ENCODE measurements at places on chromosomes 6 and 20.

- DNase-seq, result no peak
These were observed 18.3 kb downstream of the RNF8 start for GRCh38 chr6:37372116-37372515.

GRCh38 chr6:74282143-74282689 is 586.2 kb downstream of the CD109 start:
- DNase-seq, result no peak

DNA sequence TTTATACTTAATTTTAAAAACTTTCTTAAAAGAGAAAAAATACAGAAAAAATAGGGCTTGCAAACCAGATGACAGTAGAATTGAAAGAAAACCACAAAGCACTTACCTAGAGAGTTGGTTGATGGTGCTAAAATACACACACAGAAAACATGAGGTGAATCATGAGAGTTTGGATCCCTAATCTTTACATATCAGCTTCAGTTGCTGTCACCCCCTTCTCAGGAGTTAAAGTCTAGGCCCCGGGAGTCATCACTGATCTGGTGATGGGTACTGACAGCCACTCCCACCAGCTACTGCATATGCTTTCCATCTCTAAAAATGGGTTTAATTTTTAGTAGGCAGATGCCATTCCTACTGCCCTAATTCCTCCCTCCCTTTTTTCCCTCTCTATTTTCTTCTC is 16.7 kb downstream of the TSBP1 start:
- DNase-seq, result no peak

GRCh38 chr20:52313341-52313963 is 121.9 kb upstream of the ZFP64 start:
- DNase-seq, result no peak

GRCh38 chr6:160931378-160932310 is 59.9 kb upstream of the MAP3K4 start:
- DNase-seq, result no peak

GRCh38 chr6:30763155-30763617 is 18.8 kb upstream of the IER3 start:
- no peak for DNase-seq

GRCh38 chr6:39263303-39264037 is 34.2 kb upstream of the KCNK5 start:
- DNase-seq, result no peak

- no peak for DNase-seq
These were observed 36.5 kb upstream of the GFRAL start for GRCh38 chr6:55290736-55291135.

- no peak for DNase-seq
These were observed 22.1 kb upstream of the EEF1A1 start for GRCh38 chr6:73542891-73543290.

GRCh38 chr6:150599199-150600009 is at the start of gene PLEKHG1:
PLEKHG1 (plus strand) TSS chr6:150599885; CDS start chr6:150733682, 133,797 bp downstream.
- DNase-seq, result peak; percentile 33

DNA sequence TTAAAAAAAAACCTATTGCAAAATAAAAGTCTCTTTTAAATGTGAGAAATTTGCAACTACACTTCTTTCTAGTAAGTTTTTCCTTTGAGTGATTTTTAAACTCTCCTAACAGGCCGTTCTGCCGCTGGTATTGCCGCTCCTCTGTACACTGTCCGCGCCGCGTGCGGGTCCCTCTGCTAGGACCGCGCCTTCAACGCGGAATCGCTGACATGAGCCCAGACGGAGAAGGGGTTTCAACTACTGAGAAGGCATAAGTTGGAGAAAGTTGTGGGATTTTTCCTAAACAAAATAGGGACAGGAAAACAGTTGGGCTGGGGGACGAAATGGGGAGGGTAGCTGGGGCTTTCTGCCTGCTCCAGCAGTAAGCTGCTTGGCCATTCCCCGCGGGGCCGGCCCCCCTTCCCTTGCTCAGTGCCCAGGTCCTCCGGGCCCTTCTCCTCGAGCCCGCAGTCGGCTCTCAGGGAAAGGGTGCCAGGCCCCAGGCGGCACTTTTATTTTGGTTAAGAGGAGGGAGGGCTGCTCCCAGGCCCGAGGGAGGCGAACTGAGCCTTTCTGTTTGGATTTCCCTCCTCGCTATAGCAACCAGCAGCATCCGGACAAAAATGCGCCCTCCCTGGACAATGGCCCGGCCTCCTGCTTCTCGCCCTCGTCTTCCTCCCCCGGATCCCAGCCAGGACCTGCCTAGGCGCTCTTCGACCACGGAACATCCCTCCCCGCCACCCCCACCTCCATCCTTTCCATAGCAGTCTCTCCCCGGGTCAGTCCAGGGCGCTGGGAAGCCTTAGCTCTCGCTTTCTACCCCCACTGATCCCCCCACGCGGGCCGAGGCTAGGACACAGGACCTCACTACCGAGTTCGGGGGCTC is 6.8 kb upstream of the POU3F2 start:
- no peak for DNase-seq

DNA sequence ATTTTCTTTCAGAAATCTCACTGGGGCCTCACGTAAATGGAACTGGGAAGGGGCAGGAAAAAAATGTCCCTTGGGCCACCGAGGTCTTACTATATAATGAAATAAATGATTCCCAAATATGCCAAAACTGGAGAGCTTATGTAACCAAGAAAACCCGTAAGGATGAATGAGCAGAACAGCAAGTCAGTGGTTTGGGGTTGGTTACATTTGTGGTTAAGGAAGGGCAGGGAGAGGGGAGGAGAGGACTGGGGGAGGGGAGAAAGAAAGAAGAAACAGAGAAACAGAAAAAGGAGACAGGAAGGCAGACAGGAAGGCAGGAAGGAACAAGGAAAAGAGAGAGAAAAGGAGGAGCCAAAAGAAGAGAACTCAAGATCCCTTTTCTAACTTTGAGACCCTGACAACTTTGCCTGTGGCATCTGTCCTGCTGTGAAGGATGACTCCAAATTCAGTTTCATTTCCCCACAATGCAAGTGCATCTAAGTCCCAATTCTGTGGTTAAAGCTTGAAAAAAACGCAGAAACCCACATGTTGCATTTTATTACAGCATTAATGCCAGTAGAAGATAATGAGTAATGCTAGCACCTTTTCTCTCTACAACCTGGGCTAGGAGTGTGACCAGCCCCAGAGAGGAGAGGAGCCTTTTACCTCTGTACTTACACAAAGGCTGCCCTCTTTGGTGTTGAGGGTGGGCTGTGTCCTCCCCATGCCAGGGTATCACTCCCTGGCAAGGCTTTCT is 10.8 kb upstream of the ARMC2 start:
- no peak for DNase-seq

DNA sequence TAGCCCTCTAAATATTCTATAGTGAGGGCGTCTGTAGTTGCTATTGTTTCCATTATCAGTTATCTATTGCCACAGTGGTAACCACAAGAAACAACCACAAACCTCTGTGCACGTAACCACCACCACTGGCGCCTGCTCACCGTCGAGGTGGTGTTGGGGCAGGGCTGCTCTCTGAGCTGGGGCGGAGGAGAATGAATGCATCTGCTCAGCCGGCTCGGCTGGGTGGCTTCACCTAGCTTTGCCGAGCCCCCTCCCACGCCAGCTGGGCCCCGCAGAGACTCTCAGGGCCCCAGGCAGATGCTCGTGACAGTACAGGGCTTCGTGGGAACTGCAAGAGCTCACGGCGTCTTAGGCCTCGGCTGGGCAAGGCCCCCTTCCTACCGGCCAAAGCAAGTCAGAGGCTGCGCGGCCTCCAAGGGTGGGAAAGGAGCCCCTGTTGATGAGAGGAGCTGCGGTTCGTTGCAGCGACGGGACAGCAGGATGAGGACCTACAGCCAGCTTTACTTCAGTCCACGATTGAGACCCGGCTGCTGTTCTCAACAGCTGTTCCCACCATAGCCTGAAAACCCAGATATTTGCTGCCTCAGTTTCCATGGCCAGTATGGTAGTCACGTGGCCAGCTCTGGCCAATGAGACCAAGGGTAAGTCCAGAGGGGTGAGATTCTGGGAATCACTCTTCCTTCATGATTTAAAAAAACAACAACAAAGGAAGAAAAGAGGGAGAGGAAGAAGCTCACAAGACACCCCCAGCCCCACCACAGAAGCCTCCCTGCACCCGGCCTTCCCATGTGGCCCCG is 120.2 kb upstream of the AFDN start:
- peak; percentile 33 for DNase-seq

- DNase-seq, result peak; percentile 8
These were observed 12.5 kb downstream of the ITPR3 start for GRCh38 chr6:33633462-33634158.

GRCh38 chr20:32546918-32547752 is 38.0 kb downstream of the NOL4L start:
- no peak for DNase-seq
